ENCODE measurements at places on chromosomes 12 and 14. TPM values are rescaled to one million over a fixed set of nuclear protein-coding genes. Genes with fewer than 3 reads are reported as not detected.

DNA sequence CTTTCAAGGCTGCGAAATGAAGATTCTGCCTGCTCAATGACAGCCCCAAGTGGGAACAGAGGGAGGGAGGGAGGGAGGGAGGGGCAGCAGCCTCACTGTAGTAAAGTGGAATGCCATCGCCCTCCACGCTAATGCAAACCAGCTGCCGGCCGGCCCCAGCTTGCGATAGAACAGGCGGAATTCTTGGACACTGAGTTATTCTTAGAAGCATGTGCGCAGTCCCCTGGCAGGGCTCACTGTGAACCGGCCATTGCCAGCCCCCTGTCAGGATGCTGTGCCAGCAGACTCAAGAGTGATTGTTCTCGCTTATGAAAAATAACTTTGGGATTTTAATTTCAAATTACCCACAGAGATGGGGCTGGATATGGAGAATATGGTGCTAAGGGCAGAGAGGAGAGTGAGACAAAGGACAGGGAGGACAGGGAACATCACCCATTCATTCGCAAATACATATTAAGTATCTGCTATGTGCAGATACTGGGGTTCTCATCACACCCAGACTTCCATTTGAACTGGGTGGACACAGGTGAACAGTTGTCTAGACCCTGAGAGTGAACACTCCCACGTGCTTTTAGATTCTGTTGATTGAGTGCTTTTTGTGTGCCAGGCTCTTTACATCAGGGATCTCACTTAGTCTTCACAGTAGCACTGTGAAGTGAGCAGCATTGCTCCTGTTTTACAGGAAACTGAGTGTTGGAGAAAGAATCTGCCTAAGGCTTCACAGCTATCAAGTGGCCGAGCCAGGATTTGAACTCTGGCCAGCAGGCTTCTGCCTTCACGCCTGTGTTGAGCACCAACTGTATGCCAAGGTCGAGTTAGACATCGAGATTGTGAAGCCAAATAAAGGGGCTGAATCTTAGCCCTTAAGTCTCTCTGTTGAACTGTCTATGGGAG, 192.9 kb downstream of the C12orf75 start:
- no peak for DNase-seq

DNA sequence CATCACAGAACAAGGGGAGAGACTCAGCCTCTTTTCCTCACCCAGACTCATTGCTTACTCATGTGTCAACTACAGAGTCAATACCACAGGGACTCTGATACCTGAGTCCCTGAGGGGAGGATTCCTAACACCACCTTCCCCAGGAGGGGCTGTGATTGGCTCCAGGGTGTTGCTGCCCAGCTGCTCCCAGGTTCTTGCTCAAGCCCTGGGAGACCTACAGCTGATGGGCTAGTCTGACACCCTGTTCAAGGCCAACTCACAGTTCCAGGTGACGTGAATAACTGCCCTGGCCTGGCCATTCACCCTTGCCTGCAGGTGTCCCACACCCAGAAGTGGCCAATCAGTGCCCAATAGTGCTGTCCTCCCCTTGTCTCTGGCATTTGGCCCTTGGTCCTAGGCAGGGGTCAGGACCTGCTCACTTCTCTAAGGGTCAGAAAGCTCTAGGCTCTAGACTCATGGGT, 8.6 kb downstream of the SPRYD4 start:
- DNase-seq: no peak

- no peak for DNase-seq
These were observed 32.4 kb downstream of the LMO3 start for GRCh38 chr12:16573398-16574077.

GRCh38 chr12:62834971-62835547, 99.9 kb downstream of the PPM1H start:
- no peak for DNase-seq

DNA sequence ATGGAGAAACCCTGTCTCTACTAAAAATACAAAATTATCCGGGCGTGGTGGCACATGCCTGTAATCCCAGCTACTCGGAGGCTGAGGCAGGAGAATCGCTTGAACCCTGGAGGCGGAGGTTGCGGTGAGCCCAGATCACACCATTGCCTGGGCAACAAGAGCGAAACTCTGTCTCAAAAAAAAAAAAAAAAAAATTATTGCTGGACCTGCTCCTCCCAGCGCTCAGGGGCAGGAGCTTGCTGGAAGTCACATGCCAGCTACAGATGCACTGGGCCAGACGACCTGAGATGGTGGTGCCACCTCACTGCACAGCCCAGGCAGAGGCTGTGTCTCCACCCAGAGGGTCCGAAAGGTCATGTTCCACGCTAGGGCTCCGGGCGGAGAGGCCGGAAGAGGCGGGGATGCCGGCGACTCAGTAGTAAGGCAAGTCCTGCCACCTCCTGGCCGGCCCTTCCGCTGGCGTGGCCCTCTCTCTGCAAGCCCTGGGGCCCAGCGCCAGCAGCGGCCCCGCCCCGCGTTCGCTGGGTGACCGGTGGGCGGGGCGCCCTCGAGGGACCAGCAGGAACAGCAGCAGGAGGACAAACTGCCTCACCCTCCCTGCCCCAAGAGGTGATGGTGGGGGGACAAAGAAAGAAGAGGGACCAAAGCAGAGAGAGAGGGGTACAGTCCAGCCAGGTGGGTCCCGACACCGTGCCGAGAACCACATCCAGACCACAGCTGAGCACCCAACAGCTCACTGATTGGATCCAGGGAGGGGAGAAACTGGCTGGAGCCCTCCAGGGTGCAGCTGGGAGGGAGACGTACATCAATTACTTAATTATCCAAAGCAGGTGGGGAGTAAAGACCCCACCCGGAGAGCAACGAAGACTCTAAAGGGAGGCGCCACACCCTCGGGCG, 3.6 kb upstream of the RHOF start:
- DNase-seq: peak; percentile 79

DNA sequence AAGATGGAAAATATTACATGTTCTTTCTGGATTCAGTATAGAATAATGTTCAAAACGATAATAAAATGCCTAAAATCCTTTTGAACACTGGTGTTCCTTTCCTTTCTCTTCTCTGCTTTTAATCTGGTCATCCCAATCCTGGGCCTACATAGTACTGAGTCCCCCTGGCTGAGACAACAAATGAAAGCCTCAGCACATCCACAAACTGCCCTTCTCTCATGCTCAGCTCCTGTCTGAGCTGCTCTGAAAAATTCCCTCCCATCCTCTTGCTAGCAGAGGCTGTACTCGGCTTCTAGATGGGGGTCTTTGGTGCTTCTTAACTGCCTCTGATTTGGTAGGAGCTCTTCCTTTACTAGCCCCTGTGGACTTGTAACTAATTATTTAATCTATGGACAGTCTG, 232.3 kb downstream of the MED13L start:
- DNase-seq: no peak

GRCh38 chr14:94548999-94549985, 11.9 kb upstream of the SERPINA4 start:
- DNase-seq: peak; percentile 98

Gene TMCC3
- 3.2 TPM for total RNA-seq

Gene RNASE2
- total RNA-seq: not detected

Measured in H1 (cell line).